Foreskin fibroblast (primary cell): ENCODE measurements at places on chromosomes 16 and 17.

- no peak for DNase-seq
These were observed 7.6 kb downstream of the EME1 start for GRCh38 chr17:50380369-50381259.

DNA sequence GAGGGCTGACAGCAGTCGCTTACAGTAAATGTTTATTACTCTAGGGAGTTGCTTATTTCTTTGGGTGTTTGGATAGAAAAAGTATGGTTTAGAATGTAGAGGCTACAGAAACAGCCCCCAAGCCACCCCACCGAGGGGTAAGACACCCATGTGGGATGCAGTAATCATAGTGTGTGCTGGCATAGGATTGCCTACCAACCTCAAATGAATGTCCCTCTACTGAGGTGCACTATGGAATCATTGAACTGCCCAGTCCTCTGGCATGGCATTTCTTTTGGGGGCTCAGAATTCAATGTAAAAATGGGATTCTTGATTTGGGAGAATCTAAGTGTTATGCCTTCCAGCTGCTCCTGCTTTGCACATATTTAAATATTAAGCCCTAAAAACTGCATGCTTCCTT lies 46.8 kb downstream of the ZNF267 start:
- DNase-seq = no peak

- DNase-seq = peak; percentile 79
These were observed 173.1 kb downstream of the HS3ST3A1 start for GRCh38 chr17:13428611-13429042.

GRCh38 chr17:8955021-8955959 lies 10.2 kb downstream of the PIK3R5 start:
- no peak for DNase-seq

DNA sequence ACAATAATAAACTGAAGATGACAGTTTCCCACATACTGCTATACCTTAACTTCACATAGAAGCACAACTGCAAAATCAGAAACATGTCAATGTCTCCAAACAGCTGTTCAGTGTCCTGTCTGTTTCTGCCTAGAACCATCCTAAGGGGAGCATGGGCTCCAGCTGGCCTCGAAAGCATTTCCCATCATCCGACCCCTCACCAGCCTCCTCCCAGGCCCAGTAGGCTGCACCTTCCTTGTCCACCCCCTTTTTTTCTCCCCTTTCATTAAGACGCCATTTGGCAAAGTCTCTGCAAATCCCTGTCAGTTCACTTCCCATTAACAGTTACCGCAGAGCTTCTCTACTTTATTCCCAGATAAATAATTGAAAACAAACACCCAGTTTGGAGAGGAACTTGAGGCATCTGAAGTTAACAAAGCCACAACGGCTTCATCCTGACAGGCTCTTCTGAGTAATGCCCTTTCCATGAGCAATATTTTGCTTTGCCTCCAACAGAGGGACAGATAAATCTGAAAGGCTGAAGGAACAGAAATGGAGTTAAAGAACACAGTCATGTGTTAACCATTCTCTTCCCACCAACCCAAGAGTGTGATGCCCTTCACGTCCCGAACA lies 65.3 kb downstream of the SLC39A11 start:
- DNase-seq = peak; percentile 69

- DNase-seq = no peak
These were observed 6.1 kb downstream of the KIF19 start for GRCh38 chr17:74332017-74332650.

- DNase-seq = no peak
These were observed 49.7 kb upstream of the ENDOV start for GRCh38 chr17:80365001-80365965.

- DNase-seq = no peak
These were observed 99.7 kb downstream of the MAF start for GRCh38 chr16:79500866-79501265.

DNA sequence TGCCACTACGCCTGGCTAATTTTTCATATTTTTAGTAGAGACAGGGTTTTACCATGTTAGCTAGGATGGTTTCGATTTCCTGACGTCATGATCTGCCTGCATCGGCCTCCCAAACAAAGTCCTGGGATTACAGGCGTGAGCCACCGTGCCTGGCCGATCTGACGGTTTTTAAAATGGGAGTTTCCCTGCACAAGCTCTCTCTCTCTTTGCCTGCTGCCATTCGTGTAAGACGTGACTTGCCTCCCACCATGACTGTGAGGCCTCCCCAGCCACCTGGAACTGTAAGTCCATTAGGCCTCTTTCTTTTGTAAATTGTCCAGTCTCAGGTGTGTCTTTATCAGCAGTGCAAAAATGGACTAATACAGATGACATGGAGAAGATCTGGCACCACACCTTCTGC lies 4.7 kb upstream of the FLCN start:
- DNase-seq = no peak

DNA sequence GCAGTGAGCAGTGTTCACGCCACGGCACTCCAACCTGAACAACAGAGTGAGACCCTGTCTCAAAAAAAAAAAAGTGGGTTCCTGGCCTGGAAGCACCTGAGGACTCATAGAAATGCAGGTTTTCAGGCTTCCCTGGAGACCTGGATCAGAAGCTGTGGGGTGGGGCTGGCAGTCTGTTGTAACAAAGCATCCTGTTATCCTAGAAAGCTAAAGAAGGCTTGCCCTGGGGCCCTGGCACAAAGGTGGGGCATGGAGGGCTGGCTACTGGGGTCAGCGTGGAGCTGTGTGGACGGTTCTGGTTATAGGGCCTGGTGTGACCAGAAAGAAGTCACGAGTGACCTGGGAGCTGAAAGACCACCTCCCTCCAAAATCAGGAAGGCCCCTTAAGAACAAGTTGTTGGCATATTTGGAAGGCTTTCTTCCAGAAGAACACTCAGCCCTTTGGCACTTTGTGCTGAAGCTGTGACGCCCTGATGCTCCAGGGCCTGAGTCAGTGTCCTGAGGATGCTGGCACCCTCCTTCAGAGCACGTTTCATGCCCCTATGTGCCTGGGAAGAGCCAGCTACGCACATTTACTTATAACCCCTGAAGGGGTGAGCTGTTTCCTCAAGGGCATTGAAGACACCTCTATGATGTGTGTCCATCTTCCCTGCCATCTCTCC lies 6.2 kb downstream of the CRISPLD2 start:
- peak; percentile 87 for DNase-seq

GRCh38 chr17:39062846-39063680 lies 88.4 kb downstream of the PLXDC1 start:
- peak; percentile 31 for DNase-seq

DNA sequence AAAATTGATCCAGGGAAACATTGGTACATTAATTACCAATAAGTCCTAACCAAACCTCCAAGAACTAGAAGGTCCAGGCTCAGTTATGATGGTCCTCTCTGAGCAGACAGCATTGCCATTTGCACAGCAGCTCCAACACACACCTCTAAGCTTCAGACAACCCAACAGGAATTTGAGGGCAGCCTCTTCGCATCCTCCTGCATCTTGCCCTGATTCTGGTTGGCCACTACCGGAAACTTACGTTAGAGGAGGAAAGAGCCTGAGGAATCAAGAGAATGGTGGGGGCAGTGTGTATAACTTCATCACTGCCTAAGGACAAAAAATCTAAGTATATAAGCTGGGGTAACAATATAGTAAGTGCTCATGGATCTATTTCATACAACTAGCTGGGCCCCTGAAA lies 15.7 kb downstream of the FAM117A start:
- no peak for DNase-seq

GRCh38 chr17:4479340-4479981 lies 19.2 kb upstream of the SPNS2 start:
- no peak for DNase-seq

- no peak for DNase-seq
These were observed 46.1 kb downstream of the CPPED1 start for GRCh38 chr16:12757546-12757945.
